ENCODE measurements at places on chromosomes 16 and 17.

DNA sequence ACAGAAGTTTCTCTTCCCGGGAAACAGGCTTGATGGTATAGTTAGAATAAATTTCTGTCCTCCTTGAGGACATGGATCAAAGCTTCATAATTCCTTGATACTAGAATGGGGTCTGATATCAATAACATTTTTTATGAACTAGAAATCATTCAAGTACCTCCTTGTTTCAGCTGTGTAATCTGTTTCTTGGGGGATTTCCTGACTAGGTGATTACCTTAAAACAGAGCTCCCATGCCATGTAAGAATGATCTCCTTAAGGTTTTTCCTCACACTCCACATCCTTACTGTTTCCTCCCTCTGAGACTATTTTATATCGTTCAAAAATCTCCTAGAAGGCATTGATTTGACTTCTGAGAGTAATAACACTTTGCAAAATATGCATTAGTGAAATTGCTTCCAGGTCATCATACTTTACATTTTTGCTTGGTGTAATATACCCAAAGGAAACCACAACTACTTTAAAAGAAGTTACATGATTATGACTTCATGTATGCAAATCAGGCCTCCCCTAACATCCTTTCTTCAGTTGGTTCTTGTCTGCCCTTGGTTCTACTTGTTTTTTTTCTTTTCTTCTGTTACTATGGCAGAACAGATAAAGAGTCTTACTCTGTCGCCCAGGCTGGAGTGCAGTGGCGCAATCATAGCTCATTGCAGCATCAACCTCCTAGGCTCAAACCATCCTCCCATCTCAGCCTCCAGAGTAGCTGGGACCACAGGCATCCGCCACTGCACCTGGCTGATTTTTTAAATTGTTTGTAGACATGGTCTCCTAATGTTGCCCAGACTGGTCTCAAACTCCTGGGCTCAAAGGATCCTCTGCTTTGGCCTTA is 388.8 kb downstream of the ZFHX3 start:
- DNase-seq, result no peak

DNA sequence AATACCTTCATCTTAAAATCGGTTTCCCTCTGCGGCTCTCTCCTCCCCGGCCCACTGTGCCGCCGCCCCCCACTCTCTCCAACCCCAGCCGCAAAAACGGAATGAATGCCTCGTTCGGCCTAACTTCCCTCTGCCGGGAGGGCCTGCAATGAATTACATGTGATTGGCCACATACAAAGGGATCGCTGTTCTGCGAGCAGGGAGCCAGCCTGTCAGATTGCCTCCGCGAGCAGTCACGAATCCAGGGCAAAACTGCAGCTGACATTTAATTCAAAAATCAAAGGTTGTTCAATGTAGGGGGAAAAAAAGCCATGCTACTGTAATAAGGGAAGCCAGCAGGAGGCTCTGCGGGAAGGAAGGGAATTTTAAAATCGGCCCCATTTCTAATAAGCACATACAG is 84.9 kb downstream of the TBC1D16 start:
- no peak for DNase-seq

GRCh38 chr16:49281843-49282642 is 405 bp upstream of the CBLN1 start:
- no peak for DNase-seq

- no peak for DNase-seq
Observed at GRCh38 chr17:34408439-34408838, 45.4 kb upstream of the CCL1 start.

- no peak for DNase-seq
Observed at GRCh38 chr16:10679921-10680320, 14.8 kb downstream of the TEKT5 start.

GRCh38 chr17:4014148-4014927 is 50.1 kb upstream of the ATP2A3 start:
- DNase-seq, result no peak

DNA sequence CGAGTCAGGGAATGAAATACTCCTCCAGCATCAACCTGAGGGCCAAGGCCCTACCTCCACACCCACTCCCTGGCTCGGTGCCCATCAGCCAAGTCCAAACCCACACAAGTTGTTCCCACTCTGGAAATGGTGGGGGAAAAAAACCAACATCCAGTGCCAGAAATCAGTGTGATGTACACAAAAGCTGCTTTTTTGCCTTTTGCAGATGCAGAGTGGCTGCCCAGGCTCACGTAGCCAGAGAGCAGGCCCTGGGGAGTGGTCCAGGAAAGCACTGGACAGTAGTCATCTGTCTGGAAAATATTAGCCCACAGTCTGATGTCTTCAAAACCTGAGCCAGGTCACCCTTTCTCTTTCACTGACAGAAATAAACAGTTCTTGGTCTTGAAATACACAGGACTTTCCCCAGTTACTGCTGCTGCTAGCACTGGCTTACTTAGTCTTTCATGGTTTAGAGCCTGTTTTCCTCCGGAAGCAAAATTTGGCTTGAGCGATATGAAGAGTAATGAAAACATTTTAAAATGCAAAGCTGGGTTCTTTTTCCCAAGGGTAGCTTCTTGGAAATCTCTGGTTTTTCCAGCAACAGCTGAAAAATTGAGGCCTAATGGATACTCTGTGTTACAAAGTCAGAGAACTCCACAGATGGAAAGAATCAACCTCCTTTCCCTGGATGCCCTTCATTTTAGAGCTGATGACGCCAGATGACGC is 18.2 kb upstream of the NOS2 start:
- no peak for DNase-seq

DNA sequence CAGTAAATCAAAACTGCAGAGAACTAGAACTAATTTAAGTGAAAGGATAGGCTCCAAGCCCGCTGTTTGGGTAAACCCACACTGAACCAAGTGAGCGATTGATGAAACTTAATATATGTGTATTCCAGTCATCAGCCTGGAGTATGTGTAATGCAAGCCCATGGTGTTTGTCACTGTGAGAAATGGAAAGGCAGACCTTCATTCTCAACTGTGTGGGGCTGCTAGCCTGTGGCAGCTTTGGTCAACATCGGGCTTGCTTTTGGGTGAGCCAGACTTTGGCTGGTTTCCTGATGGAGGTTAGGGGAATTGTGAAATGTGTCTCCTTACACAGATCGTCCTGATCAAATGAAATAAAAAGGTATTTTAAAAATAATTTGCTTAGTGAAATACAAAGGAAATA is 279.9 kb downstream of the IRX3 start:
- no peak for DNase-seq

DNA sequence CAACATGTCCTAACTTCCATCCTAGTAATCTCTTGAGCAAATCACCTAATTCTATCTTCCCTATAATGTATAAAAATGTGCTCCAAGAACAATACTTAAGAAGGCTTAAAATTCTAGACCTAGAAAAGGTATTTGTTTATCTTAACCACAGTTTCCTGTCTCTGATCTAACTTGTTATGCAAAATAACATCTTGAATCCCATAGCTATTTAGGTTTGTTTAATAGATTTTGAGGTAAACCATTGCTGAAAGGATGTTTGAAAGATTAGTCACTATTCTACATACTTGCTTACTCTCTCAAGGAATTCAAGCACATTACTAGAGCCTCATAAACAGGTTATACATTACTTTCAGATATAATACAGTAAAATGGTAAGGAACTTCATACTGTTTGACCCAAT is 13.0 kb downstream of the CA10 start:
- DNase-seq, result no peak

- no peak for DNase-seq
Observed at GRCh38 chr17:39174920-39175694, 9.1 kb upstream of the ARL5C start.

GRCh38 chr16:57799600-57800199 is 2.6 kb downstream of the KIFC3 start:
- no peak for DNase-seq

DNA sequence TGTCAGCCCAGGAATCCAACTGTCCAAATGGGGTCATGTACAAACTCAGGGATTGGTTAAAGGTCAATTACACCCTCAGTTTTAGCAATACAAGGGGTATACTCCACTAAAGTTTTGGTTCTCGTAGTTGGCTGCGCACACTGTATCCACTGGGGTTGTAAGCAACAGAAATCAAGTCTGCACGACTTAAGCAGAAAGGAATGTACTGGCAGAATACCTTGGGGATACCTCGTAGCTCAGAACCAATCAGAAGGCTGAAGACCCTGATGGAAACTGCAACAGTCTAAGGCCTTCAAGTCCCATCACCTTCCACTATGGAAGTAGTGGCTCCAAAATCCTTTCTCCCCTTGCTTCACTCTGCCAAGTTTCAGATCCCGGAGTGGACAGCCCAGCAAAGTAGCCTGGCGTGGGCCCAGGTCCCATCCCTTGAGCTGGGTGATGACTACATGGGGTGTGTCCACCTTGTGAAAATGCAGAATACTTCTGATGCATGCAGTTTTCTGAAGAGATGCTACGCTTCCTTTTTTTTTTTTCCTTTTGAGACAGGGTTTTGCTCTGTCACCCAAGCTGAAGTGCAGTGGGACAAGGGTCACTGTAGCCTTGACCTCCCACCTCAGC is 21.1 kb upstream of the RPH3AL start:
- no peak for DNase-seq

GRCh38 chr17:27631411-27631760 is 398 bp downstream of the LGALS9 start:
- no peak for DNase-seq

GRCh38 chr17:36972905-36973304 is 24.2 kb downstream of the AATF start:
- no peak for DNase-seq

DNA sequence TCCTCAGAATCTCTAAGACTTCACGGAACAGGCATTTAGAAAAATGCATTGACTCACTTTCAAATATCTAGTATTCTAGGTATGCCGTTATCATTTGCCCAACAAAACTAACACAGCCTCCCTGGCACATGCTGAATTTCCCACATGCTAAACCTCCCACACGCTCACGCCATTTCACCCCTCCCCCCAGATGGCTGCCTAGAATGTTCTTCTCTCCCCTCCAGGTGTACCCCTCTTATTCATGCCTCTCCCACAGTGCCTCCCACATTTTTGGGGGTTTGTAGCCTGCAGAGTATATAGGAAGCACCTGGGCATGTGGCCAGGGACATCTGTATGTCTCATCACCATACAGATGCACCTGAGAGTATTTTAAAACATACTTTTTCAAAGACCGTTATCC is 38.2 kb upstream of the ICAM2 start:
- no peak for DNase-seq

- DNase-seq, result no peak
Observed at GRCh38 chr16:88977018-88977811, at the start of gene CBFA2T3. CBFA2T3 (minus strand) TSS chr16:88977207; CDS start chr16:88976807, 400 bp downstream.

DNA sequence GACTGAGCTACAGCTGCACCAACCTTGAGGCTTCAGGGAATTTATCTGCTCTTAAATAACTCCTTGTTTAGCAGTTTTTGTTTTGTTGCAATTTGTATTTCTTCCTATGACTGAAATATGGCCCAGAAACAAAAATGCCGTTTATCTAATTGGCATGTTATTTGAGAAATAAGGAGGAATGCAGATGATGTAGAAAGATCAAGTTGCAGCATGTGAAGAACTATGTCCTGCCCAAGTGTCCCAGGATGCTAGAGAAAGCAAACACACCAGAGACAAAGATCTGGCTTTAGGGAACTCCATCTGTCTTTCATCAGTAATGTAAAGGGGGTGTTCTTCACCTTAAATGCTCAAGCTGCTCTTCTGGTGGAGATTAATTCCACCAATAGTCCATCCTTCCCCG is 29.7 kb downstream of the USP31 start:
- peak; percentile 60 for DNase-seq

GRCh38 chr17:47703191-47703591 is 9.2 kb downstream of the TBKBP1 start:
- DNase-seq, result no peak

DNA sequence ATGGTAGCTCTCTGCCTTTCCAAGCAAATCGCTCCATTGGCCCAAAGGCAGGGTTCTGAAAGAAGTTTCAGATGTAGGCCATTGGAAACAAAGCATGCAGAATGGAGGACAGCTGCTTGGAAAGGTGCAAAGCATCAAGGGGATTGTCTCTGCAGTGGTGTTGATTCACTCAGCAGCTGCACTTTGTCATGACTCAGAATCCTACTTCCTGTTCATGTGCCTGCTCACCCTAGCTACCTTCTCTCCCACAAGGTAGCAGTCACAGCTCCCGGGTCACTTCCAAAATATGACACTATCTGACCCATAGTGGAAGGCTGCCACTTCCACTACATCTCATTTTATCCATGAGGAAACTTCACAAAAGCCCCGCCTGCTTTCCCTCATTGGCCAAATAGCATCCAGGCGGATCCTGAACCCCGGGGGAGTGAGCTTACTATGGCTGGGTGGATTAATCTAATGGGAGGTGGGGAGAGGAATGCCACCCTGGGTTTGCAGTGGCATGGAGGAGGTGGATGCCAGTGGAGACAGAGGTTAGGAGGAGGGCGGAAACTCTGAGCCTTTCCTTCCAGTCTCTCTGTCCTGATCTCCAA is 74.7 kb upstream of the NKD1 start:
- no peak for DNase-seq

GRCh38 chr17:82212331-82213250 is at the start of gene CCDC57:
CCDC57 (minus strand) TSS chr17:82212842; CDS start chr17:82201944, 10,898 bp downstream.
- no peak for DNase-seq

- no peak for DNase-seq
Observed at GRCh38 chr16:57128771-57129389, 36.5 kb downstream of the CPNE2 start.

- DNase-seq, result no peak
Observed at GRCh38 chr16:55272744-55273143, 51.3 kb upstream of the IRX6 start.

DNA sequence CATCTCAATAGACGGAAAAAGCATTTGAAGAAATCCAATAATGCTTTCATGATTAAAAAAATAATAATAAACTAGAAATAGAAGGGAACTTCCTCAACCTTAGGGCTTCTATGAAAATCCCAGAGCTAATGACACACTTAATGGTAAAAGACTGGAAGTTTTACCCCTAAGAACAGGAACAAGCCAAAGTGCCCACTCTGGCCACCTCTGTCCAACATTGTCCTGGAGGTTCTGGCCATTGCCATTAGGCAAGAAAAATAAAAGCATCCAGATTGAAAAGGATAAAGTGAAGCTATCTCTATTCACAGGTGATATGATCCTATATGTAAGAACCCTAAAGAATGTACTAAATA is 2.5 kb upstream of the LITAF start:
- no peak for DNase-seq

DNA sequence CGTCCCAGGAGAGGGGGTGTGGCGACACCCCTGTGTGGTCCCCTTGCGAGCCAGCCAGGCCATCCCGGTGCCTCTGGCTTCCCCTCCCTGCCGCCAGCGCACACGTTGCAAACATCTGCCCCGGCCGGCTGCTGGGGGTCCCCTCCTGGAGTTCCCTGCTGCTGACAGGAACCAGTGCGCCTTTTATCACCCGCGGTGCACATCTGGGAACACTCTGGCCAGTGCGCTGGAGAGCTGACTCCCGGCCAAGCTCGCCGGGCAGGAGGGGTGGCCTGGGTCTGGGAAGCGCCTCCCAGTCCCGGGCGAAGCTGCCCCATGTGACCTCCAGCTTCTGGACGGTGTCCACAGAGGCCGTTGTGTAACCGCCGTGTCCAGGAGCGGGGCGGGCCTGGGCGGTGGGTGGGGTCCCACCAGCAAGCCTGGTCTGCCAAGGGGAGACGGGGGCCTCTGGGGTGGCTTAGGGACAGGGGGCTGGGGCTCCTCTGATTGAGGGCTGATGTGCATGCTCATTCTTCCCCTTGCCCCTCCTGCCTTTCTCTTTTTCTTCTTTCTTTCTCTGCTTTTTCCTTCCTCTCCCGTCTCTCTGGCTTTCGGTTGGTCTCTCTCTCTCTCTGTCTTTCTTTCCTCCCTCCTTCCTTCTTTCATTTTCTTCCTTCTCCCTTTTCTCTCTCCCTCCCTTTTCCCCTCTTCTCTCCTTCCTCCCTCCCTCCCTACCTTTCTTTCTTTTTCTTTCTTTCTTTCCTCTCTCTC is 25.2 kb upstream of the CIBAR2 start:
- DNase-seq, result peak; percentile 88

GRCh38 chr16:50836121-50836621 is 94.3 kb downstream of the CYLD start:
- DNase-seq, result no peak

Measured in AG09319 (cell line).